ENCODE measurements at places on chromosomes 3 and 15. TPM values are rescaled to one million over a fixed set of nuclear protein-coding genes. Genes with fewer than 3 reads are reported as not detected.

- DNase-seq: no peak
- no peaks in the 10 kb centered on the region for H3K4me1 ChIP-seq
- no peak overlapping the region for H3K4me3 ChIP-seq
- no peak overlapping the region for H3K27ac ChIP-seq
These were observed 583.8 kb upstream of the ZNF717 start for GRCh38 chr3:76369170-76369569.

DNA sequence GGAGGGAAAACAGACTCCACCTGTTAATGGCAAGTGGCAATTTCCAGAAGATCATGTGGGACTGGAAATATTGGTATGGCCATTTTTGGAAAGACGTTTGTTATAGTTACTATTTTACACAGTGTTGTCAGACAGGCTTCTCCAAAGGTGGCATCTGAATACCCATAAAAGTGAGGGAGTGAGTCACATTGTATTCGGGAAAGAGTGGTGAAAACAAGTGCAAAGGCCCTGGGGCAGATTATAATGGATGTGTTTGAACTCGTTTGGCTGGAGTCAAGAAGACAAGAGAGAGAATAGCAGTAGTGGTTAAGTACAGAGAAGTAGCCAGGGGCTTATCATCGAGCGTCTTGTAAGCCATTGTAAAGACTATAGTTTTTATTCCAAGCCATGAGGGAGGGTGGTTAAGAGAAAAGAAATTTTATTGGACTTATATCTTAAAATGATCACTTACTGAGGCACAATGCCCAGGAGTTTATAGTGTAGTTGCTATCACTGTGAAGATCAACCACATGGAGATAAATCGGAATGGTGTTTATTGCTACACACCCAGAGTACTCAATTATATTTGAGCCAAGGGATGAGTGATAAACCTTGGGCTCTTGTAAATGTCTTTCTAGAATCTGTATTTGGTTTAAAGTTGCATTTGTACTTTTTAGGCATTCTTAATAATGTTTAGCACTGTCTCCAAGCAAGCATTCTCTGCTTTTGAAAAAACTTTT is 212.8 kb upstream of the KBTBD8 start:
- no peaks in the 10 kb centered on the region for H3K36me3 ChIP-seq
- no peaks in the 10 kb centered on the region for H3K27me3 ChIP-seq
- H3K27ac ChIP-seq: no peak overlapping the region

GRCh38 chr3:139906418-139906817 is 28.6 kb upstream of the CLSTN2 start:
- H3K36me3 ChIP-seq: no peaks in the 10 kb centered on the region
- H3K27me3 ChIP-seq: peaks cover 3% of the 10 kb centered on the region
- H3K4me1 ChIP-seq: no peaks in the 10 kb centered on the region
- no peak overlapping the region for H3K4me3 ChIP-seq

Gene CEMIP
- total RNA-seq: 12.1 TPM

DNA sequence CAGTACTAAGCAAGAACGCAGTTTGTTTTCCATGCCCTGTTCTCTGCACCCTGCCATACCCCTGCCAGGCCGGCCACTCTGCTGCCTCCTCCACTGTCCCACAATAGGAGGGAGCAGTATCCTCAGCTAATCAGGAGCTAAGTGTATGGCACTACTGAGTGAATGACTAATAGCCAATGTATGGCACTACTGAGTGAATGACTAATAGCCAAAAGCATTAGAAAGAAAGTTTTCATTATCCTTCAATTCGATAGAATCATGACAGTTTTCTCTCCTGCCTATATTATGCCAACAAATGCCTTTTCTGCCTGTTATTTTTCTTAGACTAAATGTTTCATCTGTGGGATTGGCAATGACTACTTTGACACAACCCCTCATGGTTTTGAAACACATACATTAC is 107.5 kb upstream of the CHRM5 start:
- DNase-seq: no peak
- H3K4me3 ChIP-seq: no peak overlapping the region
- peaks cover 2% of the 10 kb centered on the region for H3K4me1 ChIP-seq
- peaks cover 3% of the 10 kb centered on the region for H3K36me3 ChIP-seq

Gene BFSP2
- not detected for total RNA-seq

DNA sequence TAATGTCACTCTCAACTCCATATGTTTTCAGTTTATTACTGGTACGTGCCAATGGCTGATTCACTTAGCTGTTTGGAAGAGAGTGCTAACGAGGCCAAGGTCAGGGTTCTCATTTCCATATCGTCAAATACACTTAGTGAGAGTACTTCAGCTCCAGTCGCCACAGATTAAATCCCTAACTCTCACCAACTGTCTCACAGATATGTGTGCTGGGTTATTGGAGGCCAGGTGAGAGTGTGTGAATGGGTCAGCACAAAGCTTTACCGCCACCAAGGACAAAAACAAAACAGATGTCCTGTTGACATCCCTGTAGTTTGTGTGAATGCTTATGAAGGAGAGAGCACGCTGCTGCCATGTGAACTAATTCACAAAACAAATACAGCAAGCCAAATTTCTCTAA is 133.5 kb upstream of the TBL1XR1 start:
- H3K36me3 ChIP-seq: no peaks in the 10 kb centered on the region
- no peak overlapping the region for H3K27ac ChIP-seq
- peaks cover 4% of the 10 kb centered on the region for H3K4me1 ChIP-seq
- DNase-seq: no peak
- H3K4me3 ChIP-seq: no peak overlapping the region
- no peaks in the 10 kb centered on the region for H3K27me3 ChIP-seq

Gene PDIA5
- total RNA-seq: 38.4 TPM

Gene RAB6B
- 12.0 TPM for total RNA-seq

DNA sequence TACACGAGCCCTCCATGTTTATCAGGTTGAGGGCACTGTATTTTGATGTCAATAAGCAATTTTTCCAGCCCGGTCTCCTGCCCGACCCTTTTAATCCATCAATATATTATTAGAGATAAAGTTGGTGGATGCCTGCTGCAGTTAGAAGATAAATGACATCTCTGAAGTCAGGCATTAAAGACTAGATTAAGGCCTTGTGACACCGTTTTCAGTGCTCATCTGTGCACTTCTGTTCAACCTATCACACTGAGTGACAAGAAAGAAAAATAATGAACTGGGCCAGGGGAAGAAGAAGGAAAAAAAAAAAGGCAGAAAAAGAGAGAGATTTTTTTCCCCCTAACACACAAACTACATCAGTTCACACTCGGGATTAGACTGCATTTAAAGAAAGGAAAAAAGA is 371.8 kb downstream of the IL20RB start:
- no peaks in the 10 kb centered on the region for H3K36me3 ChIP-seq
- H3K4me1 ChIP-seq: no peaks in the 10 kb centered on the region
- H3K27me3 ChIP-seq: no peaks in the 10 kb centered on the region
- no peak for DNase-seq
- no peak overlapping the region for H3K4me3 ChIP-seq

DNA sequence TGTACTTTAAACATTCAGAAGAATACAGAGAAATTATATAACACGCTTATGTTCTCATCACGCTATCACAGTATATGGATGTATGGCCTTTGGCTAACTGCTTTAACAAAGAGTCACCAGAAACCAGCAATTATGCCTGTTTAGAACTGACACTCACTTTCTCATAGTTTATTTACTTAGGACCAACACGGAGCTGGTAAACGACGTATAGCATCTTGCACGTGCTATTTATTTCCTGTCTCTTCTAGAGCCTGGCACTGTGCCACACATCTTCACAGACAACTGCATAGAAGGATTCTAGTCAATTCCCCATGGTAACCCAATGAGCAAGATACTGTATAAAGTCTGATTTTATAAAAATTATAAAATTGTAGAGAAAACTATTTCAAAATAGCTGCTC is 43.6 kb downstream of the TBC1D2B start:
- H3K4me3 ChIP-seq: no peak overlapping the region
- H3K4me1 ChIP-seq: no peaks in the 10 kb centered on the region
- H3K36me3 ChIP-seq: peaks cover 2% of the 10 kb centered on the region

GRCh38 chr3:14867936-14868570 is 49.3 kb downstream of the FGD5 start:
- no peaks in the 10 kb centered on the region for H3K36me3 ChIP-seq
- H3K4me3 ChIP-seq: no peak overlapping the region
- DNase-seq: no peak
- H3K4me1 ChIP-seq: no peaks in the 10 kb centered on the region
- H3K27ac ChIP-seq: no peak overlapping the region
- H3K27me3 ChIP-seq: no peaks in the 10 kb centered on the region

GRCh38 chr3:46851364-46852333 is 11.6 kb downstream of the MYL3 start:
- H3K4me1 ChIP-seq: no peaks in the 10 kb centered on the region
- H3K4me3 ChIP-seq: no peak overlapping the region
- H3K36me3 ChIP-seq: no peaks in the 10 kb centered on the region
- no peak overlapping the region for H3K27ac ChIP-seq

DNA sequence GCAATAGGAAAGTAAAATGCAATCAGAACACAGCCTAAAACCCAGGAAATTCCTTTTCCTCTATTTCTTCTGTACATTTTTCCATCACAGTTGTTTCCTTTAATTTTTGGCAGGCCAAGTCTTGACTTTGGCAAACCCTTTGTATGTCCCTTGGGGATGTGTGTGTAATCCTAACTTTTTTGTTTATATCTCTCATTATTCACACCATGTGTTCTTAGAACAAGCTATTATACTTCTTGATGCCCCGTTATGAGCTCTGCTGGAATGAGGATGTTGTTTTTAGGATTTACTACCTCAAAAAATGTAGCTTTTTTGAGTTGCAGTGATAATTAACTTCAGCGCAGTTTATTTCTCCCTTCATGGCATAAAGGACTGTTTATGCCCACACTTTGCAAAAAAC is 123.4 kb downstream of the ABI3BP start:
- no peaks in the 10 kb centered on the region for H3K27me3 ChIP-seq
- H3K36me3 ChIP-seq: no peaks in the 10 kb centered on the region
- H3K4me1 ChIP-seq: peaks cover 3% of the 10 kb centered on the region
- no peak overlapping the region for H3K4me3 ChIP-seq
- DNase-seq: no peak

- H3K4me3 ChIP-seq: no peak overlapping the region
- DNase-seq: no peak
- no peaks in the 10 kb centered on the region for H3K4me1 ChIP-seq
- no peak overlapping the region for H3K27ac ChIP-seq
- H3K27me3 ChIP-seq: no peaks in the 10 kb centered on the region
These were observed 2.5 kb downstream of the EEFSEC start for GRCh38 chr3:128155616-128156360.

- H3K27me3 ChIP-seq: no peaks in the 10 kb centered on the region
- H3K36me3 ChIP-seq: no peaks in the 10 kb centered on the region
- no peaks in the 10 kb centered on the region for H3K4me1 ChIP-seq
These were observed 195.4 kb upstream of the HES1 start for GRCh38 chr3:193940526-193940925.

Gene DUOXA2
- not detected for total RNA-seq

Gene RARB
- 7.0 TPM for total RNA-seq

- no peak overlapping the region for H3K4me3 ChIP-seq
- DNase-seq: no peak
- H3K27ac ChIP-seq: no peak overlapping the region
These were observed 32.1 kb upstream of the TMEM207 start for GRCh38 chr3:190481779-190482178.

Gene HRG
- not detected for total RNA-seq

Gene GP5
- total RNA-seq: 0.33 TPM

Gene ABHD5
- 16.2 TPM for total RNA-seq

GRCh38 chr3:12428126-12428525 is 56.2 kb upstream of the TSEN2 start:
- no peak for DNase-seq
- no peak overlapping the region for H3K27ac ChIP-seq
- no peaks in the 10 kb centered on the region for H3K4me1 ChIP-seq

Gene GPR149
- total RNA-seq: not detected

Data from aorta (tissue), 5 donors.